ENCODE measurements at places on chromosomes 6 and 20.

DNA sequence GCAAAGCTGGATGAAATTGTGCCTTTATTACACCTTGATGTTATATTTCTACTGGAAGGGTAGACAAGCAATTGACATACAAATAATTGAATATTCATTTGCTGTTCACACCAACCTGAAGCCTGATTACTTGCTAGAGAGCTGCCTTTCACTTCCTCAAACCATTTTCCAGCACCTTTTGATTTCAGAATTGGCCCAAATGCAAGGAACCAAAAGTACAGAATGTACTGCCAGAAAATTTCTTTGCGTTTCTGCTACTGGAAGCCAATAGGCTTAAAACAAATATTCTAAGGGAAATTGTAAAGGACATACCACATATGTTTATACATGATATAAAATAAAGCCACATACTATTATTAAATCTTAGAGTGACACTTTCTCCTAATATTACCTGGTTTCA is 94.5 kb downstream of the RFPL4B start:
- no peak for DNase-seq

DNA sequence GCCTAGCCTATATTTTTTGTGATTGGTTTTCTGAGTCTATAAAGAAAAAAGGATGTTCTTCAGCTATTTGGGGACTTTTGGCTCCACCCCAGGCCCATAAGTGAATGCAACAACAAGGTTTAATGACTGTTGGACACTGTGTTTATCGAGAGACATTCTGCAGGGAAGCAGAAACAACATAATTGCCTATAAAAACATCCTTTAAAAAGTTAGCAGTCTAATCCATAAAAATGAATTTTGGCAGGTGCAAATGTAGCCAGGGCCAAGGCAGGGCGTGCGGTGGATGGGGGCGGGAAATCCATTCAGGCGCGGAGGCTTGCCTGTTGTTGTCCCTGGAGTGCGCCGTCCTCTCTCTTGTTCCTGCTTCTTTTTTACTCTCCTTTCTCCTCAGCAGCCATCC is 99.3 kb downstream of the PAX1 start:
- DNase-seq: no peak

GRCh38 chr6:95431637-95432228 is 145.6 kb upstream of the MANEA start:
- DNase-seq: no peak

DNA sequence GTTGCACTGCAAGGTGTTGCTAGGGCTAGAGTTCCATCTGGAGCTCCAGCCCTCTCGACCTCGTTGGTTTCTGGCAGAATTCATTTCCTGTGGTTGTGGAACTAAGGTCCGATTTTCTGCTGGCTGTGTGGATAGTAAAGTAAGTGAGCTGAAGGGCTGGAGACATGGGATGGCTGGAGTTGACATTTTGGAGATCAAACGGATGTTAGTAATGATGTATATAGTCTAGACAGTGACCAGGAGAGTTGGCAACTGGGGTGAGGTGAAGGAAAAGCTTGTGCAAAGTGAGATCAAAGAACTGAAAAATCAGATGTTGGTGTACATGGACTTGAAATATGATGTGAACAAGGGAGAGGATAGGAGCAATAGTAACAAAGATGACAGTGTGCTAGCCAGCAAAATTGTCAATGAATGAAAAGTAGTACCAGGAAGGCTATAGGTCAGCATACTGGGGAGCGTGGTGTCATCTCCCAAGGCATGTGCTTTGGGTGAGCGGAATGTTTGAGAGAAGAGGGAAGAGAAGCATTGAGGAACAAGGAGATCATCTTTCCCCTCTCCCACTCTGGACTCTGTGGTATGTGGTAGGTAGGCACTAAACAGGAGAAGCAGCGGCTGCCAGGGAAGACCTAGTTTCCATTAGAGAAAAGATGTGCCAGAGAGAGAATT is 7.8 kb downstream of the QRSL1 start:
- DNase-seq: no peak

GRCh38 chr6:149357726-149358538 is 40.4 kb downstream of the TAB2 start:
- DNase-seq: no peak
